ENCODE measurements at places on chromosomes 2 and 18. TPM values are rescaled to one million over a fixed set of nuclear protein-coding genes. Genes with fewer than 3 reads are reported as not detected.

- DNase-seq: no peak
Observed at GRCh38 chr2:206241736-206242135, 32.7 kb upstream of the ZDBF2 start.

DNA sequence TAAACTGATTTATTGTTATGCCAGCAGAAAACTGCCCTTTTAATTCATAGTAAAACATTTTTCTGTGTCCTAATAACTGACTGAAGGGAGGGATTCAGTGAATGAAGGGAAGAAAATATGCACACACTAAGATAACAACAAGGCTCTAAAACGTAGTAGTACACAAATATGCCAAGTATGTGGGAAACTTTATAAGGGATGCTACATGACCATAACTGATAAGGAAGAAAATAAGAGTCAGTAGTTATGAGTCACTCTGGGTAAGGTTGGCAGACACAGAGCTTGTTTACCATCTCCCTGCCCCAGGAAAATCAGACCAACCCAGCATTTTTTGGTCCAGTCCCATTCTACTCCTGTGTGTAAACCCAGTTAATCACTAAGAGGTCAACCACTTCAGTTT lies 124.2 kb downstream of the RPRM start:
- no peak for DNase-seq

- no peak for DNase-seq
Observed at GRCh38 chr18:377088-377487, 109.2 kb upstream of the THOC1 start.

The CGREF1 gene
- total RNA-seq: 4.9 TPM

The PXDN gene
- total RNA-seq: 46.2 TPM

- DNase-seq: no peak
Observed at GRCh38 chr2:29146197-29146596, 31.0 kb downstream of the CLIP4 start.

GRCh38 chr2:120419073-120419472 lies 73.1 kb downstream of the INHBB start:
- DNase-seq: no peak

The FBLN7 gene
- total RNA-seq: 1.2 TPM

The CFAP53 gene
- total RNA-seq: 0.48 TPM

GRCh38 chr18:65567372-65567771 lies 183.4 kb upstream of the CDH7 start:
- DNase-seq: no peak

The SERPINB4 gene
- not detected for total RNA-seq

- DNase-seq: no peak
Observed at GRCh38 chr2:219172231-219173154, 2.7 kb upstream of the SLC23A3 start.

GRCh38 chr2:99863236-99863902 lies 279.0 kb downstream of the AFF3 start:
- DNase-seq: no peak

DNA sequence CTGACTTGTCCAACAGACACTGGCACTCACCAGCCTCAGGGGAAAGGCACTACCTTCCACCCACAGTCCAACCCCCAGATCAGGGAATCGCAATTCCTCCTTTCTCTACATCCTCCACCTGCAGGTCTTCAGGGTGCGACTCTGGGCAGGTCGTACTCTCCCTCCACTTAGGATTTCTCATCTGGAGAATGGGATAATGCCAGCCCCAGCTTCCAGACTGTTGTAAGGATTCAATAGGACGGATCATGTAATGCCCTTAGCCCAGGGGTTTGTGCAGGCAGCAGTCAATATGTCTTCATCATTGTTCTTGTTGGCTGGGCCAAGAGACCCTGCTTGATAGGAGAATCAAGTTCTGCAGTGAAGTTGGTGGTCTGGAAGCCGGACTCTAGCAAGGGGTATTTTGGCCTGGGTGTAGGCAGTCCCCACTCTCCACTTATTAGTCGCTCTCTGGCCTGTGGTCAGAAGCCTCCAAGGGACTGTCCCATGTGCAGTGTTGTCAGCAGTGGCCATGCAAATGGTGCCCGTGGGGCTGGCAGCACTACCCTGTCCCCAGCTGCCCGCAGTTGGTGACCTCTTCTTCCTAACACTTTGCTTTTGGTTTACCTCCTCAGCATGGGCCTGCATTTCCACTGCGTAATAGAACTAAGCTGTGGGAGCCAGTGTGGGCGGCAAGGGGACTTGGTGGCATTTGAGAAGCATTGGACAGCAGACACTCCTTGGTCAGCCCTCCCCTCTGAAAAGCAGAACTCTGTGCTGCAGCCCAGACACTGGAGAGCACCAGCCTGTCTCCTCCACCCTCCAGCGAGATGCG lies 172.4 kb upstream of the HS6ST1 start:
- no peak for DNase-seq

The POU3F3 gene
- 0.14 TPM for total RNA-seq

DNA sequence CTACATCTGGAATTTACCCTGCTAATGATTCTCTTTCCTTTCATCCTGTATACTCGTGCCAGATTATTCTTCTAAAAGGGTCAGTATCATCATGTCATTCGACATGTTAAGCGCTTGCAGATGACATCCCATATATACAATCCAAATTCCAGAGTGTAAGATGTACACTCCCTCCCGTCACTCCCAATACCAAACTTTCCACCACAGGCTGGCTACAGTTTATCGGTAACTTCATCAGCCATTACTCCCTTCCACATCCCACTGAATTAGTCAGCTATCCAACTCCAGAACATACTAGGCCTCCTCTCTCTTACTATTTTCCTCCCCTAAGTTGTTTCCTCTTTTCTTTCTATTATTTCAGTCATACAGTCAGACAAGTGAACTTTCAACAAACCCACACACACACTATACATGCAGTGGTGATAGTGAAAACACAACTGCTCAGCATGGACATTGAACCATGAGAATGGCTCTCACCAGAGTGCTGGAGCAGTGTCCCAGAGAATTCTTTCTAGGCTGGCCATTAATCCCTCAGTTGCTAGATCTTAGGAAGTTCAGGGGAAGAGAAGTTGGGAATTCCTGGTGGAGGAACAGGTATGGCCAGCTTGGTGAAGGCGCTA lies 10.6 kb upstream of the NMI start:
- no peak for DNase-seq

DNA sequence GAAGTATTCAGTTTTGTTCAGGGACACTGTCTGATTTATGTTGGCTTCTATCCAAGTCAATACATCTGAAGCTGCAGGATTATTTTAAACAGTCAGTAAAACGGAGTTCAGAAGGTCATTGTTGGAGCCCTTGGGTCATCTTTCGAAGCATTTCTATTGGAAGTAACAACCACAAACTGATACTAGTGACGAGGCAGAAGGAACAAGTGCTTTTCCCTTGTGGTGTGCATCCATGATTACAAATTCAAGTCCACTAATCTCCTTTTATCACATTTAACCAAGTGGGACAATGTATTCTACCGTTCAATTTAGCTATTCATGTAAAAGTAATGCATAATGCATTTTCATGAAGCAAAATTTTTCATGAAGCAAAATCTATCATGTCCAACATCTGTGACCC lies 76.9 kb downstream of the CD226 start:
- DNase-seq: no peak

- peak; percentile 54 for DNase-seq
Observed at GRCh38 chr2:47653902-47654789, 128.8 kb upstream of the MSH6 start.

DNA sequence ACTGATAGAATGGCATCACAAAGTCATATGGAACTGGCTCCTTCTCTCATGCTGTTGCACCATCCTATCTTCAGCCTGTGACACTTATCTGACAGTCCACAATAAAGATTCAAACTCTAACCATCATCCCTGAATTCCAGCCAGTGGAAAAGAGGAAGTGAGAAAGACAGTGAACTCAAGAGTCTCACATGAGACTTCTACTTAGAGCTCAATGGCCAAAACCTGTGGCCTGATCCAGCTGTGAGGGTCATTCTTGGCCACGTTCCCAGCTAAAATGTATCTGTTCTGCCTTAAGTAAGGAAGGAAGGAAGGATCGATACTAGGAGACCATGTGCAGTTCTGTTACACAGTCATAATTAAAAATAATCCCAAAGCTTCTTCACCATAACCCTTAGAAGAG lies 73.6 kb downstream of the RND3 start:
- DNase-seq: no peak

- peak; percentile 54 for DNase-seq
Observed at GRCh38 chr18:50649821-50650220, 89.9 kb downstream of the MAPK4 start.

- no peak for DNase-seq
Observed at GRCh38 chr18:57561728-57562423, 24.6 kb downstream of the FECH start.

DNA sequence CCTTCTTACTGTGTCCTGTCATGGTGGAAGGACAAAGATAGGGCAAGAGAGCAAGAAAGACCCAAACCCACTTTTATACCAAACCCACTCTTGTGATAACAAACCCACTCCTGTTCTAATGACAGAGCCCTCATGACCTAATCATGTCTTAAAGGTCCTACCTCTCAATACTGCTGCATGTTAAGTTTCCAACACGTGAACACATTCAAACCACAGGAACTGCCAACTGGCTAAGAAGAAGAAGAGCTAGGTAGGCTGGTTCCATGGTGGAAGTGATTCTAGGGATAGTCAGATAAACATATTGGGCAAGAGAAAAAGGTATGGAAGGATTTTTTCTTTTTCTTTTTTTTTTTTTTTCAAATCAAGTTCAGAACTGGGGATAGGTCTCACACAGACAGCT lies 22.0 kb downstream of the CTLA4 start:
- no peak for DNase-seq

DNA sequence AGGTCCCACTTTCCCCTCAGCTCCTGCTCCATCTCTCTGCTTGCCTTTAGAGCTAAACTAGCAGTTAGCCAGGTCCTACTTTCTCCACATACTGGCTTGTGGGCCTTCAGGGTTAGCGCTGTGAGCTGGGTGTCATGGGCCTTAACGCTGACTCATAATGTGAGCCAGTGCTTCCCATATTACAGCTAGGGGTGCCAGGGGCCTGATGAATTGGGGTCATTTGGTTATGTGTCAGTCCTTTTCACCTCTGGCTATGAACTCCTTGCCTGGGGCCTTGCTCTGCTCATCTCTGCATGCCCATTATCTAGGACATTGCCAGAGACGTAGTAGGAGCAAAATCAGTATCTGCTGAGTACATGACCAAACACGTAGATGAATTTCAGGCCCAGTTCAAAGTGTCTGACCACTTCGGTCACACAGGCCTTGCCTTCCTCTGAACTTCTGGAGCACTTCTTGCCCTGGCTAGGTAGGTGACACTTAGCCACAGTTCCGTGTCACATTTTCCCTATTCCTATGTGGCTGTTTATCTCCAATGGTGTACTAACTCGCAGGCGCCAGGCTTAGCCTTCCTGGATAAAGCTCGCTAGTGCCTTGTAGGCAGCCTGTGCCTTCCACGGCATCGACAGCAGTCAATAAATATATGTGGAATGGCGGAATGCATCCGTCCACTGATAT lies 103.2 kb upstream of the SIX3 start:
- DNase-seq: no peak

- no peak for DNase-seq
Observed at GRCh38 chr18:71212222-71212621, 923.4 kb downstream of the SOCS6 start.

The RIT2 gene
- not detected for total RNA-seq

GRCh38 chr2:199100326-199101110 lies 357.2 kb downstream of the SATB2 start:
- DNase-seq: no peak

Data from transverse colon (tissue), 4 donors.